ENCODE measurements at places on chromosomes 12 and 14. TPM values are rescaled to one million over a fixed set of nuclear protein-coding genes. Genes with fewer than 3 reads are reported as not detected.

Gene MANSC4
- not detected for total RNA-seq

Gene TMEM52B
- not detected for total RNA-seq

Gene C12orf56
- under 0.01 TPM for total RNA-seq

Gene R3HDM2
- total RNA-seq: 4.0 TPM

Gene TTLL5
- 42.4 TPM for total RNA-seq

Gene TAS2R30
- total RNA-seq: 3.0 TPM

Gene RFX4
- not detected for total RNA-seq

Gene SPATS2
- total RNA-seq: 46.0 TPM

Gene NR2C1
- 16.0 TPM for total RNA-seq

Gene SCNN1A
- total RNA-seq: 0.09 TPM

Gene TROAP
- total RNA-seq: 10.7 TPM
